Stimulated activated CD8-positive, alpha-beta memory T cell treated with anti-CD3 and anti-CD28 coated beads, Interleukin-15, amount 100 ng/mL, for 48 hours (primary cell): ENCODE measurements at places on chromosomes 4 and X.

DNA sequence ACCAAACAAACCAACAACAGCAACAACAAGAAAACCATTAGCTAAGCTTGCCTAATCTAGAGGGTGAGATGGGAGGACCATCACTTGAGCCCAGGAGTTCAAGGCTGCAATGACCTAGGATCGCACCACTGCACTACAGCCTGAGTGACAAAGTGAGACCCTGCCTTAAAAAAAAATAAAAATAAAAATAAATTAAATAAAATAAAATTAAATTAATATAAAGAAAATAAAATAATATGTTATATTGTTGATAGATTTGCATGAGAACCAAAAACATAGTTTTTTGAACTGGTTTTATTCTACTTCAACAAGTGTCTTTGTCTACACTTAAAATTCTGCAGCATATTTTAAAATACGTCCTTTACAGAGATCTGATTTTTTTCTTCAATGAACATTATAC lies 2683.1 kb downstream of the ARAP2 start:
- DNase-seq = no peak

GRCh38 chrX:41236629-41237028 lies 97.3 kb upstream of the DDX3X start:
- DNase-seq = no peak

DNA sequence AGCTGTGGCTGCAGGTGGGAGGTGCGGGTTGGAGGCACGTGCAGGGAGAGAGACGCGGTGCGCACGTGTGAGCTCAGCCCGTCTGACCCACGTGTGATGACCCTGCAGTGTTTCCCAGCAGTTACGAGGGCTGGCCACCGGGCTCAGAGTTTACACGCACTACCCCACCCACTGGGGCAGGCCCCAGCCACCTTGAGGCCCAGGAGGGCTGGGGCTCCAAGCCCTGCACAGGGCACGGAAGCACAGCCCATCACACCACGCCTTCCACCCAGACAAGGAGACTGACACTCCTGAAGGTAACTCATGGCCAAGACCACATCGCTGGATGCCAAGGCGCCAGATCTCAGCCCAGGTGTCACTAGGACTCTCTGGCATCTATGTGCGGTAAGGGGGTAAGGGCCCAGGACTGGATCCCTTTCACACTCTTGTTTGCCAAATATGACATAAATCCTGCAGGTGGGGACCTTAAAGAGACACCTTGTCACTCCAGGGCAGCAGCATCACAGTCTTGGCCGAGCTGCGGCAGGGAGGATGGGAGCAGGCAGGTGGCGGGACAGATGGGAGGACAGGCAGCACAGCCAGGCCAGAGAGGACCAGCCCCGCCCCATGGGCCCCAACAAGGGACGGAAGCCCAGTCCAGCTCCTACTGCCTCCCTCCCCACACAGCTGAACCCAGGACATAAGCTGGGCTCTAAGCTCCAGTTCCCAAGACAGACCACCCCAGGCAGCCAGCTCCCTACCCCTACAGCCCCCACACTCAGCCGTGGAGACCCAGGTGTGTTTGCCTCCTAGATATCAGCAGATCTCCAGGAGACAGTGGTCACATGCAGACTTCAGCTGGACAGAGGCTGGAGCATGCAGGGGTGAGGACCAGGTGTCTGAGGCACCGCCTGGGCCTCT lies 56.8 kb downstream of the ZFYVE28 start:
- DNase-seq = no peak

- no peak for DNase-seq
These were observed 109.8 kb downstream of the PARM1 start for GRCh38 chr4:75042601-75043208.

DNA sequence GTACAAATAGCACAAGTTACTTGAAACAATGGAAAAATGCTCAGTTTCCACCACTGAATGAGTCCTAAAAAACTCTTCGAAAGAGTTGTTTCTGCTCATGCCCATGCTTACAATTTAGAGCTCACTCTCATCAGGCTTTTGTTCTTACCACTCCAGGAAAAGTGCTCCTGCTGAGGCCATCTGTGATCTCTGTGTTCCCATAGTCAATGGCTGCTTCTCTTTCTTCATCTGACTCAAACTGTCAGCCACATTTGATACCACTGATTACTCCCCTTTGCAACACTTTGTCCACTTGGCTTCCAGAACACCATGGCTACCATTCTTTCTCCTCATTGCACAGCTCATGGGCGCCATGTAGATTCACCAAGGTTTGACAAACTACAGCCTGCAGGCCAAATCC lies 80.0 kb upstream of the SLC34A2 start:
- DNase-seq = no peak

- DNase-seq = no peak
These were observed 110.0 kb downstream of the SOWAHB start for GRCh38 chr4:76787898-76788297.

DNA sequence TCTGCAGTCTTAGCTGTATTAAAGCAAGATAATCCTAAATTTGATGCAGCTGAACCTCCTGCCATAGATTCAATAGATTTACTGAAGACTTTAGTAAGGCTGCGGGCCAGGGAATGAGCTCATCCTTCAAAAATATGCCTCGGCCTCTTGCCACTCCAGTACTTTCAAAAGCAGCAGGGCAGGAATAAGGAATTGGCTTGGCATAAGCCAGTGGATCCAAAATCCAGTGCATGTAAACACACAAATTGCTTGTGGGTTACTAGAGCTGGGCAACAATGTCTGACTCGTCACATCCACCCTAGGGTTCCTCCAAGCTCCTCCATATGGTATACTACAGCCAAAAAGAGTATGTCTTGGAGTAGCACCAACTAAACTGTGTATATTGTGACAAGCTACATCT lies 165.0 kb downstream of the AMELX start:
- DNase-seq = no peak

- no peak for DNase-seq
These were observed 479.6 kb downstream of the CCSER1 start for GRCh38 chr4:90606781-90607180.

DNA sequence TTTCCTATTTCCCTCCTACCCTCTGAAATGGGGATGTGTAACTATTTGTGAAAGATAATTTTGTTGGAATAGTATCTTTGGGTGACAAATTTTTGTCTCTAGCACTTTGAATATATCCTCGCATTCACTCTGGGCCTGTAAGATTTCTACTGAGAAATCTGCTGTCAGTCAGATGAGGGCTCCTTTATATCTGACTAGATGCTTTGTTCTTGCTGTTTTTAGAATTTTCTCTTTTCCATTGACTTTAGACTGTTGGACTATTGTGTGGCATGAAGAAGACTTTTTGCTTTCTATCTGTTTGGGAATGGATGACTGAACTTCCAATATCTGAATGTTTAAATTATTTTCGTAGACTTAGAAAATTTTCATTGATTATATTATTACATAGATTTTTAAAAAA lies 54.2 kb upstream of the GRID2 start:
- no peak for DNase-seq
